Activated CD4-positive, alpha-beta memory T cell treated with anti-CD3 and anti-CD28 coated beads, Interleukin-2, amount 10 ng/mL, durations not matched to agents 7 days and 5 days (primary cell): ENCODE measurements at places on chromosomes 1 and 21. TPM values are rescaled to one million over a fixed set of nuclear protein-coding genes. Genes with fewer than 3 reads are reported as not detected.
A peak's percentile ranks its signal among the peaks of the same experiment; 100 is the strongest.

HES2 gene
- total RNA-seq: 0.70 TPM

FCRL1 gene
- not detected for total RNA-seq

CBR3 gene
- total RNA-seq: 27.3 TPM

VPS45 gene
- total RNA-seq: 35.4 TPM

OLFML2B gene
- not detected for total RNA-seq

- H3K4me3 ChIP-seq: no peak overlapping the region
- no peaks in the 10 kb centered on the region for H3K27me3 ChIP-seq
- DNase-seq: no peak
Observed at GRCh38 chr1:190046231-190046630, 431.4 kb downstream of the BRINP3 start.

- peaks cover 37% of the 10 kb centered on the region for H3K27me3 ChIP-seq
- H3K36me3 ChIP-seq: no peaks in the 10 kb centered on the region
- no peak overlapping the region for H3K4me3 ChIP-seq
- H3K4me1 ChIP-seq: no peaks in the 10 kb centered on the region
- DNase-seq: no peak
Observed at GRCh38 chr1:165117482-165117881, 239.0 kb downstream of the LMX1A start.

- no peak overlapping the region for H3K27ac ChIP-seq
- no peaks in the 10 kb centered on the region for H3K36me3 ChIP-seq
- no peaks in the 10 kb centered on the region for H3K4me1 ChIP-seq
- DNase-seq: no peak
- no peak overlapping the region for H3K4me3 ChIP-seq
- H3K27me3 ChIP-seq: no peaks in the 10 kb centered on the region
Observed at GRCh38 chr1:4126251-4126650, 226.2 kb upstream of the C1orf174 start.

- no peak for DNase-seq
- peaks cover 18% of the 10 kb centered on the region for H3K36me3 ChIP-seq
- H3K4me3 ChIP-seq: no peak overlapping the region
Observed at GRCh38 chr1:246658567-246658966, 65.6 kb upstream of the SCCPDH start.

- H3K27me3 ChIP-seq: no peaks in the 10 kb centered on the region
- H3K4me1 ChIP-seq: no peaks in the 10 kb centered on the region
- no peak overlapping the region for H3K27ac ChIP-seq
- no peaks in the 10 kb centered on the region for H3K36me3 ChIP-seq
- no peak for DNase-seq
- H3K4me3 ChIP-seq: no peak overlapping the region
Observed at GRCh38 chr21:24693779-24694178, 913.5 kb downstream of the MRPL39 start.

DNA sequence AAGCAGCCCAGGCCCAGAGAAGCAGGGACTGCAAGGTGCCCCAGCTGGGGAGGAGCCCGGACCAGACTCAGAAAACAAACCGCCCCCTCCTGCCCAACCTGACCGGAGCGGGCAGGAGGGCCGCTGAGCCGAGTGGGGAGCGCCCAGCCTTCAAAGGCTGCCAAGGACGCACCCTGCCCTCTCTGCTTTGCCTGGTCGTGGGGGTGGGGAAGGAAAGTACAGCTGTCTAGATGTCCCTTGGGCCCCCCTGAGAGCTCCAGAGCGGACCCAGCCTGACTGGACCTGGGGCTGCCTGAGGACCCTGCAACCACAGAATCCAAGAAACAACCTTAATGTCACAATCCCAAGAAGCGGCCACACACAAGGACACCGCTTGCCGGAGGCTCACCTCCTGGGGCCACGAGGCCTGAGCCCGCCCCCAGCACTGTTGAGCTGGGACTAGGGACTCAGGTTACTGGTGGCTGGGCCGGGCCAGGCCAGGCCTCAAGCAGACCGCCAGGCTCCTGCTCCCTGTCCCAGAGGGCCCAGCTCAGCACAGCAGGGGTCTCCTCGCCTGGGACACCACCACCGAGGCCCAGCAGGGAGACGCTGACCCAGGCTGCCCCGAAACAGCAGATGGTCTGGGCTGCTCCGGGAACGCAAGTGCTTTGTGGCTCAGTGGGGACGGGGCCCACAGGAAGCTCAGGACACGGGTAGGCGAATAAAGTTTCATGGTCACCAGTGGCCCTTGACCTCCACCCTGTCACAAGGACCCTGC is 1.4 kb downstream of the DVL1 start:
- peak overlapping the region; percentile 71 for H3K4me3 ChIP-seq
- peaks cover 33% of the 10 kb centered on the region for H3K4me1 ChIP-seq
- peaks cover 10% of the 10 kb centered on the region for H3K27me3 ChIP-seq
- H3K27ac ChIP-seq: no peak overlapping the region
- H3K36me3 ChIP-seq: peaks cover 1% of the 10 kb centered on the region
- no peak for DNase-seq

DNA sequence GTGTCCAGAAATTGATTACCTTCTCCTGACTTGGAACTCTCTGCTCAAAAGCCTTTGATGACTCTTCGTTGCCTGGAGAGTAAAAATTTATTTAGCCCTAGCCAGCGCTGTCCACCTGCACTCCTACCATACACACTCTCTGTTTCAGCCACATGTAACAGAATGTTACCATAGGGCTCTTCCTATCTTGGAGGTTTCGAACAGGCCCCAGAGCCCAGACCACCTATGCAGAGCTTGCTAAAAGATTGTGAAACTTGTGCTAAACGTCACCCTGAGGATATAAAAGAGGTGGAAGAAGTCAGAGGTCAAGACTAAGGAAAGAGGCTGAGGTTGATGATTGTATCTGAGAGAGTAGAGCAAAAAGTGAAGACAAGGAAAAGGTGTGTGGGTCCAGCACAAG is 237.0 kb upstream of the HOOK1 start:
- no peak for DNase-seq
- H3K36me3 ChIP-seq: no peaks in the 10 kb centered on the region
- no peak overlapping the region for H3K27ac ChIP-seq
- no peak overlapping the region for H3K4me3 ChIP-seq
- no peaks in the 10 kb centered on the region for H3K27me3 ChIP-seq

DNA sequence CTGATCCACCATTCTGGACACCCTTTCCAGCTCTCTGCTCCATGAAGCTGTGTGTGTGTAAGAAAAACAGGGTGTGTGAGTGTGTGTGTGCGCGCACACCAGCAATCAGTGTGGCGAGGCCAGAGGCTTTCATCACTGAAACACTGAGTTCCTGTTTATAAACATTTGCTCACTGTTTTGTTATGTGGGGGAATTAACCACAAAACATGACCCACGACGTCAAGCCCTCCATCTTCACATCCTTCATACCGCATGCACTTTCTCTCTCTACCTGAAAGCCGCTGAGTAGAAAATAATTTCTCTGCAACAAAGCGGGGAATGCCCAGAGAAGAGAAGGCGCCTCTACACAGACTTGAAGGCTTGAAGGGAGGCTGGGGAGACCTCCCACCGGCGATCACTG is 148.9 kb upstream of the IRF2BP2 start:
- peaks cover 2% of the 10 kb centered on the region for H3K36me3 ChIP-seq
- peak; percentile 56 for DNase-seq
- H3K27me3 ChIP-seq: peaks cover 23% of the 10 kb centered on the region
- H3K27ac ChIP-seq: no peak overlapping the region

DNA sequence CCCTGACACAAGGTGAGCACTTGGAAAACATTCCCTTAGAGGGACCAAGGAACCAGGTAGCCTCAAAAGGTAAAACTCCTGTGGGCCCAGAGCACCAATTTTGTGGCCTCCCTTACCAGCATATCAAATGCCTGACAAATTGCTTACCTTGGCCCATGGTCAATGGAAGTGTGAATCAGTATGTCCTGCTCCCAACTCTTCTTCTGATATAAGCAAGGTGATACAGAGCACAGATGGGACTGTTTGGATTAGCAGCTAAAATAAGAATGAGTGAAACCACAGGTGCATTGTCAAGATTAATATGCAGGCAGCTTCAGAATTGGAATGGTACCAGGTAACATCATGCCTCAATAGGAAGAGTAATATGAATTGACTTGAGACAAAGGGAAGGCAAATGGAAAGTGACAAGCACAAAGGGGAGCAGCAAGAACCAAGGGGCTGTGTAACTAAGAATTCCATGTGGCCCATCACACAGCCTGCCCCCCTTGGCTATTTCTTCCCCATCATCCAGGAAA is 156.8 kb upstream of the KCND3 start:
- no peak for DNase-seq
- no peak overlapping the region for H3K4me3 ChIP-seq
- peaks cover 2% of the 10 kb centered on the region for H3K27me3 ChIP-seq
- no peaks in the 10 kb centered on the region for H3K4me1 ChIP-seq
- H3K36me3 ChIP-seq: no peaks in the 10 kb centered on the region

GRCh38 chr1:224067621-224068457 is 46.1 kb upstream of the FBXO28 start:
- H3K36me3 ChIP-seq: no peaks in the 10 kb centered on the region
- H3K4me1 ChIP-seq: peaks cover 12% of the 10 kb centered on the region
- H3K27me3 ChIP-seq: peaks cover 10% of the 10 kb centered on the region
- H3K4me3 ChIP-seq: no peak overlapping the region
- no peak for DNase-seq
- no peak overlapping the region for H3K27ac ChIP-seq

GRCh38 chr1:65440322-65440900 is 19.9 kb downstream of the LEPR start:
- H3K27me3 ChIP-seq: no peaks in the 10 kb centered on the region
- H3K36me3 ChIP-seq: peaks cover 5% of the 10 kb centered on the region
- DNase-seq: no peak
- H3K27ac ChIP-seq: no peak overlapping the region
- peaks cover 8% of the 10 kb centered on the region for H3K4me1 ChIP-seq

- no peaks in the 10 kb centered on the region for H3K4me1 ChIP-seq
- no peak overlapping the region for H3K27ac ChIP-seq
- DNase-seq: no peak
- peaks cover 17% of the 10 kb centered on the region for H3K27me3 ChIP-seq
Observed at GRCh38 chr1:117128323-117129079, 7.0 kb upstream of the TRIM45 start.

DNA sequence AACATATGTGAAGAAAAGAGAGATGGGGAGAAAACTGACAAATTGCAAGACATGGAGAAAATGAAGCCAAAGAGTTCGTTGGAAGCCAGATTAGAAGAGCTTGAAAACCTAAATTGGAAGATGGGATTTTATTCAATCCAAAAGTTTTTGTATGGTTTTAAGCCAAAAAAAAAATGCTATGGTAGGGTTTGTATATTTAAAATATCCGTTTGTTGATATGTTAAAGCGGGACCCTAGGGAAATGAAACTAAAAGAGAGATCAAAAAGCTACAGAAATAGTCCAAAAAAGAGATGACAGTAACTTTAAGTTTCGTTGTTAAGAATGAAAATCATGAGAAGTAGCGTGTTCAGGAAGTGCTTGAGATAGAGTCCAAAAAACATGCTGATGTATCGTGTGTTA is 617.7 kb upstream of the ADGRL2 start:
- H3K27ac ChIP-seq: no peak overlapping the region
- no peaks in the 10 kb centered on the region for H3K27me3 ChIP-seq
- DNase-seq: no peak
- H3K4me1 ChIP-seq: no peaks in the 10 kb centered on the region
- H3K4me3 ChIP-seq: no peak overlapping the region
- no peaks in the 10 kb centered on the region for H3K36me3 ChIP-seq

DNA sequence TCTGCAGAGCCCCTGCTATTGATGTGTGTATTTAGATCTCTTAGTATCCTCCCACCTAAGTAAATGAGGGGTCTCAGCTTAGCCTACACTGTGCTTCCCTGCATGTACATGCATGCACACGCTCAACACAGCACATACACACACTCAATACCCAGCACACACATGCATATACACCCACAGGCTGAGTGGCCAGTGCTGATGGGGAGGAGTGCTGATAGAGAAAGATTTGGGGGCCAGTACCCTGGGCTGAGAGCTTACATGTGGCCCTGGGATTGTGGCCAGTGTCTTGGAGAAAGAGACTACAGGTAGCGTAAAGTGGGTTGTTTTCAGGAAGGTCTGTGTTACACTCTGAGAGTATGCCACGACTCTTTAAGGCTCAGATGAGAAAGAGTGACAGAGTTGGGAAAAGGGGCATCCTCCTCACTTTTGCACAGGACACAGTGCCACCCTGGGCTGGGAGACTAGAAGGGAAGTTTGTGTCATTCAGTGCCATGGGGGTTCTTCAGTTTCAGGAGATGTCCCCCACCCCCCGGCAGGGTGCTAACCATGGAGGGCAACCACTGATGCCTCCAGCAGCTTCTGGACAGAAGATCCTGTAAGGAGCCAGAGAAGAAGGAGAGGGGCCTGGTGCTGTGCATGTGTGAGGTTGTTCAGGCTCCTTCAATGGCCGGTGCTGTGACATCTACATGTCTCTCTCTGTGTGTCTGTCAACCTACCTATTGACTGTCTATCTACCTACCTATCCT is 166.8 kb downstream of the RHOU start:
- no peak overlapping the region for H3K27ac ChIP-seq
- no peaks in the 10 kb centered on the region for H3K36me3 ChIP-seq
- DNase-seq: no peak
- peaks cover 2% of the 10 kb centered on the region for H3K27me3 ChIP-seq
- H3K4me1 ChIP-seq: no peaks in the 10 kb centered on the region
- no peak overlapping the region for H3K4me3 ChIP-seq

DNA sequence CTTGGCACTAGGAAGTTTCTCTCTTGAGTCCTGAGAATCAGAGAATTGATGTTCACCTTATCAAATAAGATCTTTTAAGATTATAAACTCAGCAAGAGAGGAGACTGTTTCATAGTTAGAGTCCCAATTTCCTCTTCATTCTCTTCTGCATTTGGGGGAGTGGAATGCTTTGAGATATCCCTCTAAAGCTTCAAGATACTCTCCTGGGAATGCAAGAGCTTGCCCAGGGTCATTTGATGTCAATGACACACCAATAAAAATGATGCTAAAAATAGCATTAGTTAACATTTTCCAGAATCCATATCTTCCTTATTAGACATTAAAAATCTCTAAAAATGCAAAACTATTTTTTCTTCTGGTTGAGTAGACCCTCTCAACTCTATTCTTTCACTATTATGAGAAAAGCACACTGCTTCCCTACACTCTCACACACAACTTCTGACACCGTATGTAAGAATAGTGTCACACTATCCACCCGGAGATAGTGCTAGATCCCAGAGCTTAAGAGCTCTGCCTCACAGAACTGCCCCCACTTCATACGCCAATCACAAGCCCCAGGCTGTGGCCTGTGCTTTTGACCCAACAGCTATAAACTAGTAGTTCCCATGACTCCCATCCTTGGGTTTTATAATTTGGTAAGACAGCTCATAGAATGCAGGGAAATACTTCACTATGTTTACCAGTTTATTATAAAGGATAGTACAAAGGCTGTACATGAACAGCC is 399.9 kb upstream of the RUNX1 start:
- DNase-seq: no peak
- no peak overlapping the region for H3K27ac ChIP-seq
- no peaks in the 10 kb centered on the region for H3K4me1 ChIP-seq
- H3K36me3 ChIP-seq: peaks cover 4% of the 10 kb centered on the region

GRCh38 chr1:58929671-58930325 is 146.0 kb upstream of the JUN start:
- H3K4me1 ChIP-seq: peaks cover 62% of the 10 kb centered on the region
- H3K27ac ChIP-seq: peak overlapping the region; percentile 3
- H3K27me3 ChIP-seq: no peaks in the 10 kb centered on the region
- DNase-seq: peak; percentile 66
- peaks cover 2% of the 10 kb centered on the region for H3K36me3 ChIP-seq
